Stimulated activated CD4-positive, alpha-beta T cell treated with anti-CD3 and anti-CD28 coated beads, TNF-alpha, amount 100 ng/mL, for 48 hours (primary cell): ENCODE measurements at places on chromosomes 2 and 18.

- no peak for DNase-seq
These were observed 1.6 kb downstream of the SLC35F6 start for GRCh38 chr2:26765475-26766200.

- DNase-seq, result no peak
These were observed 158.4 kb downstream of the UBE2E3 start for GRCh38 chr2:181138816-181139215.

GRCh38 chr18:48869591-48869990 lies 81.2 kb downstream of the SMAD7 start:
- no peak for DNase-seq

DNA sequence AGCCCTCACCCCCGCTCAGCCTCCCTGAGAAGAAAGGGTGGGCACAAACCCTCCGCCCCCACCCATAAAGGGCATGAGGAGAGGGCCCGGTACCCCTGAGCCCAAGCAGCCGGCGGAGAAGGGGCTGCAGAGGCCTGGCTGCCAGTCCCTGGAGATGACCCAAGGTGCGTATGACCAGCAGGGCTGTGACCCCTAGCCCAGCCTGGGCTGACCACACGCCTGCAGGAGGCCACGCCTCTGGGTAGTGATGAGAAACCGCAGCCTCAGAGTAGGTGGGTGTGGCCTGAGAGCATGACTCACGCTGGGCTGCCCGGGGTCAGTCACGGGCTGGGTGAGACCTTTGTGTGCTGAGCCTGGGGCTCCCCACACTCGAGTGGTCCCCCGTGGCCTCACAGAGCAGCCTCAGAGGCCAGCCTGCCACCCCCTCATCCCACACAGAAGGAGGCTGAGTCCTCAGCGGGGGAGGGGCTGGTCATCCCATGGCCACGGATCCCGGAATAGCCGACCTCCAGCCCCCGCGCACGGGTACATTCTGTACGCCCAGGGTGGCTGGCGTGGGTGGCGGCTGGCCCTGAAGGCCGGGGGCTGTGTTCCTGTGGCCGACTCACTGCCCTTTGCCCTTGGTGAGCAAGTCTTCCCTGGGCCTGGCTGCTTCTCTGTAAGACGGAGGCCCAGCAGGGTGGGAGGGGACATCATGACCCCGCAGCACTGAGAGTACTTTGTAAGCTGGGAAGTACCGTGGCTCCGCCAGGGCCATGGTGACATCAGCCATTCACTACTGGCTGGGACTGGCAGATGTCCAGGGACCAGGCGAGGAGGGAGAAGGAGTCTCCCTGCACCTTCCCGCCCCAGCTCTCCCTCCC lies 110.8 kb upstream of the OTOS start:
- DNase-seq, result no peak

DNA sequence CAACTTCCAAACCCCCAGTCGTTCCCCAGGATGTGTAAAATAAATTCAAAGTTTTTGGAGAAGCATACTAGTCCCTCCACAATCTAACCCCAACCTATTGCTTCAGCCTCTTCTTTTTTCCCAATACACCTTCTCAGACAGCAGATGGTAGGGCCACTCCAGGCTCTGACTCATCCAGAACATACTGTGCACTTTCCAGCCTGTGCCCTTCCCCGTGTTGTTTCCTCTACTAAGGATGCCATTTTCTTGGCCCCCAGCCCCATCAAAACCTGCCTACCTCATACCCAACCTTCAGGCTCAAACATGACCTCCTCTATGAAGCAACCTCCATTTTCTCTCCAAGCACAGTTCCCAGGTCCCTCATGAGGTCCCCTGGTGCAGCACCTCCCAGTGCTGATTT lies 669.3 kb downstream of the BCL11A start:
- no peak for DNase-seq

DNA sequence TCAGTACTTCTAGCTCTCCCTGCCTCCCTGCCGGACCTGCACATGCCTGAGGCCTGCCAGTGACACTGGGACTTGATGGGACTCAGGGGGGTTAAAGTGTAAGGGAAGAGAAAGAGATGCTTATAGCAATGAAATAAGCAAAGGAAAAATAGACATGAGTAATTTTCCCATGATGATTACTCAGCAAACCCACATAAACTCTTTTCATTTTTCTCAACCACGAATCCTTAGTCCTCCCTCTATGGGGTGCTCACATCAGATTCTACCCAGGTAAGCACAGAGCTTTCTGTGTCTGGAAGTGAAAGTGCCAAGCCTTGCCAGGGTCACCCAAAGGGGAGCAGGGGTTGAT lies 44.8 kb upstream of the ANKRD62 start:
- DNase-seq, result no peak

DNA sequence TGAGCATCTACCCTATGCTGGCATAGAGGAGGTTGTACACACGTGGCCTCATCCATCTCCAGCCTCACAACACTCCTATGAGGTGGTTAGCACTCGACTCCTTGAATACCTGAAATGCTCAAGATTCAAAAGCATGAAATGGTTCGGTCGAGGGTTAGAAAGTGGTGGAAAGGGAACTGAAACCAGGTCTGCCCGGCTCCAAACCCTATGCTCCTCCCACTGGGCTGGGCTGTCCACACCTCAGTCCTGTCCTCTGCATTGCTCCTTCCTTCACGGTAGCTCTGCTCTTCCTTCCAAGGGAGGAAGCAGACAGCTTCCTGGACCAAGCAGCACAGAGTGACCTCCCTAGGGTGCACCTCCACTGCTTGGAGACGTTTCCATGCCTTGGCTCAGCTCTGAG lies 565.2 kb upstream of the ID2 start:
- no peak for DNase-seq

DNA sequence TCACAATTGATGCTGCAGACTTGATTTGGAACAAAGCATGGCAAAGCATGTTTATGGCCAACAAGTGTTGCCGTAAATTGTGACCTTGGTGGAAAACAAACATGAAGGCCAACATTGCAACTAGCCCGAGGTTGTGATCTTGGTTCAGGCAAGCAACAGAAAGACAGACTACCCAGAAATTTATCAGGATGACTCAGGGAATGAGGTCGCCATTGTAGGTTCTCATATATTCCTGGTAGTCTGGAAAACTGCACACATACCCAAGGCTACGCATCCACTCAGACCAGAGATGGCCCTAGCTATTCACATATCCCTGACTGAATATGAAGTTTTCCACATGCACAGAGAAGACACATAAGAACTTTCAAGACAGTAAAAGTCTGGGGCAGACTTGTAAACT lies 30.1 kb downstream of the CYP1B1 start:
- no peak for DNase-seq
